ENCODE measurements at places on chromosomes 6 and 20. TPM values are rescaled to one million over a fixed set of nuclear protein-coding genes. Genes with fewer than 3 reads are reported as not detected.

The RFX6 gene
- total RNA-seq: not detected

The RSPO3 gene
- total RNA-seq: 2.8 TPM

The MRAP2 gene
- total RNA-seq: 13.3 TPM

The MAK gene
- total RNA-seq: under 0.01 TPM

Data from pulmonary artery endothelial cell (primary cell).